HepG2 (cell line): ENCODE measurements at places on chromosomes 16 and 17. TPM values are rescaled to one million over a fixed set of nuclear protein-coding genes. Genes with fewer than 3 reads are reported as not detected.

The DBNDD1 gene
- 40.4 and 51.0 TPM in 2 replicates for polyA plus RNA-seq

The OMG gene
- polyA plus RNA-seq: not detected in 2 replicates

The SLC5A2 gene
- 0.24 and 0.64 TPM in 2 replicates for polyA plus RNA-seq

The C1QL1 gene
- 0.07 and 0.11 TPM in 2 replicates for polyA plus RNA-seq

The KRTAP2-3 gene
- polyA plus RNA-seq: 0.24 and 0.25 TPM in 2 replicates

The MT1H gene
- polyA plus RNA-seq: not detected in 2 replicates

The PYDC1 gene
- polyA plus RNA-seq: not detected in 2 replicates

The C17orf100 gene
- polyA plus RNA-seq: 8.7 and 10.1 TPM in 2 replicates

The AXIN2 gene
- polyA plus RNA-seq: 55.0 and 63.4 TPM in 2 replicates

The TBC1D3G gene
- not detected in 2 replicates for polyA plus RNA-seq

The CEMP1 gene
- polyA plus RNA-seq: 0.04 TPM in 1 of 2 replicates, not detected in the other

The VWA3A gene
- 0.03 and 0.10 TPM in 2 replicates for polyA plus RNA-seq

The RAB26 gene
- polyA plus RNA-seq: 3.6 and 3.7 TPM in 2 replicates

The KRTAP9-3 gene
- not detected in 2 replicates for polyA plus RNA-seq

The YBX2 gene
- polyA plus RNA-seq: 0.12 TPM in 2 replicates

The TTLL6 gene
- 0.08 and 0.25 TPM in 2 replicates for polyA plus RNA-seq

The GP2 gene
- polyA plus RNA-seq: 0.15 and 0.25 TPM in 2 replicates
